ENCODE measurements at places on chromosomes 2 and 18.

GRCh38 chr2:111164078-111164477 lies 43.4 kb downstream of the BCL2L11 start:
- DNase-seq = no peak

- DNase-seq = no peak
These were observed 397.2 kb upstream of the FANCL start for GRCh38 chr2:58638256-58638805.

DNA sequence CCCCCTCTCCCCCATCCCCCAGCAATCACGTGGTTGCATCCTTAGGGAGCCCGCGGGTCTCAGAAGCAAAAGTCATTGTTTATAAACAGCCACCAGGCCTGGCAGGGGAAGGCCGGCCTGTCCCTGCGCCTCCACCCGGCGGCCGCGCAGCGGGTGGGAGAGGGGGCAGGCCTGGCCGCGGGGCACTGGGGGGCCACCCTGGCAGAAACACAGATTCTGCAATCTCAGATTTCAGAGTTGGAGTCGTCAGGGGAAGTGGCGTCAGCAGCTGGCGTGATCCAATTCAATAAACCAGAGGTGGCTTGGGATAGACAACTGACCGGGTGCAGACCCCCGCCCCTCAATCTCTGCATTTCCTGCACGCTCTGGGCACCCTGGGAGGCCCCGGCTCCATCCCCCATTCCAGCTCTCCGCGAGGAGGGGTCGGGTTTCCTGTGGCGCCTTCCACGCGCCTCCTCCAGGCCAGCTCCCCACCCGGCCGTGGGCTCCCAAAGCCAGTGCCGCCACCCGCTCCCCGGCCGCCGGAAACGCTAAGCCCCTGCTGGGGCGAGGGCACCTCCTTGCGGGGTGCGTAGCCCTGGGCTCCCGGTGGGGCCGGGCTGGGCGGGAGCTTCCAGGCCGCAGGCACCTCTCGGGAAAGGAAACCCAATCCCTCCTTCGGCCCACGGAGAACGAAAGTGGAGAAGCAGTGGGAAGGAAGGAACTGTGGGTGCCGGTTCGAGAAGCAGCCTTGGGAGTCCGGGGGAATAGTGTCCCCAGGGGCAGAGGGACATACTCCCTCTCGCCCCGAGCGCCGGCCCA lies 1.1 kb downstream of the BIN1 start:
- DNase-seq = peak; percentile 82

- DNase-seq = no peak
These were observed 92.1 kb upstream of the ID2 start for GRCh38 chr2:8589721-8590120.

- DNase-seq = peak; percentile 89
These were observed 38.1 kb upstream of the TGIF1 start for GRCh38 chr18:3411854-3412268.

DNA sequence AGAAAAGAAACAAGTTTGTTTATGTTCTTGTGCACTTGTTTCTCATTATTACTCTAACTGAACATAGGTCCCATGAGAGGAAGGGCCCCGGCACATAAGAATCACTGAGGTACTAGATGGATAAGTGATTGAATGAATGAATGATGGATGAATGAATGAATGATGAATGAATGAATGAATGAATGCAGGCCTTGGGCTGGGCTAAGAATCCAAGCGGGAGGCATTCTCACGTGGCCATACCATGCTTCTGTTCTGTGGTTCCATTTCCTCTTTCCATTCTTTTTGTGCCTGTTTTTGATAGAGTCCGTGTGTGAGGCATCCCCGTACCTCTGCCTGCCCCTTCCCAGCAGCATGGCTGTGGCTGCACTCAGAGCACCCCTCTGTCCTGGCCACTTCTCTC lies 94.8 kb downstream of the SH3BP4 start:
- DNase-seq = no peak

DNA sequence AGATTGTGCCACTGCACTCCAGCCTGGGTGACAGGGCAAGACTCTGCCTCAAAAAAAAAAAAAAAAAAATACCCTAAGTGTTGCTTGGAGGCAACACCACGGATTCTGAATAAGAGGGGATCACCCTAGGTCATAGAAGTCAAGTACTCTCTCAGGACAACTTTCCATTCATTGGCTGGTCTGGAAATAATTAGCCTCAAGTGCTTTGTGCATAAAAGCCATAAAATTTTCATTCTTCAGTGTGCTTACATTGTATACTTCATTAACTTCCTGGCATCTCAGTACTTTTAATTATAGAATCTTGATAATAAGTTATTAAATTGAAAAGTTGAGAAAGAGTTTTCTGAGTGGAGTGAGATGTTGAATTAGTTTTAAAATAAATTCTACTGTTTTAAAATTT lies 876.1 kb upstream of the FAM98A start:
- no peak for DNase-seq

- DNase-seq = no peak
These were observed 84.8 kb upstream of the GPC1 start for GRCh38 chr2:240350696-240351087.

DNA sequence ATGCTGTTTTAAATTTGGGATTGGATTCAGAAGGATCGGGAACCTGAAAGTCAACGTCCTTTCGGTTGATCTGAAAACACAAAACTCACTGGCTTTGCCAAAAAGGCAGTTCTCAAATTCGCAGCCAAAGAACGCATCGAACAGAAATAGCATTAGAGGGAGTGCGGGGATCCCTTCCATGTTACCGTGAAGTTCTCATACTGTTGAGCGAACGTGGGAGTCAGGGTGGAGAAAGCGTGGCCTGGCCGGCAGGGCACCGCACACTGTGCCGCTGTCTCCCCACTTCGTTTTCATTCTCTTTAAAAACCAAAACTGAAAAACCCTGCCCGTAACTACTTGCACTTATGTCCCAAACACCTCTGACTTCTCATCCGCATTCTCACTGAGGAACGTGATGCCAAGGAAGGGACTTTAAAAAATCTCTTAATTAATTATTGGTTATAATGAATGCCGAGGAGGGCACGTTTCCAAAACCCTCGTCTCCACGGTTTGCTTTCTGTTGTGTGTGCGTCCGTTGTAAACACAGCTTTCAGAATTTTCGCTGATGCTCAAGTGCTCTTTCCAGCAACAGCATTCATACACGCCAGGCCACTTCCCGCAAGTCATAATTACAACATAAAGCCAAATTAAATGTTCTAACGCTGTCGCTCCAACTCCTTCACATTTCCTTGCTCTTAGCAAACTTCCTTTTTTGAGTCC lies 60.9 kb upstream of the TWIST2 start:
- no peak for DNase-seq

- no peak for DNase-seq
These were observed 28.4 kb downstream of the SIX3 start for GRCh38 chr2:44969936-44970335.

DNA sequence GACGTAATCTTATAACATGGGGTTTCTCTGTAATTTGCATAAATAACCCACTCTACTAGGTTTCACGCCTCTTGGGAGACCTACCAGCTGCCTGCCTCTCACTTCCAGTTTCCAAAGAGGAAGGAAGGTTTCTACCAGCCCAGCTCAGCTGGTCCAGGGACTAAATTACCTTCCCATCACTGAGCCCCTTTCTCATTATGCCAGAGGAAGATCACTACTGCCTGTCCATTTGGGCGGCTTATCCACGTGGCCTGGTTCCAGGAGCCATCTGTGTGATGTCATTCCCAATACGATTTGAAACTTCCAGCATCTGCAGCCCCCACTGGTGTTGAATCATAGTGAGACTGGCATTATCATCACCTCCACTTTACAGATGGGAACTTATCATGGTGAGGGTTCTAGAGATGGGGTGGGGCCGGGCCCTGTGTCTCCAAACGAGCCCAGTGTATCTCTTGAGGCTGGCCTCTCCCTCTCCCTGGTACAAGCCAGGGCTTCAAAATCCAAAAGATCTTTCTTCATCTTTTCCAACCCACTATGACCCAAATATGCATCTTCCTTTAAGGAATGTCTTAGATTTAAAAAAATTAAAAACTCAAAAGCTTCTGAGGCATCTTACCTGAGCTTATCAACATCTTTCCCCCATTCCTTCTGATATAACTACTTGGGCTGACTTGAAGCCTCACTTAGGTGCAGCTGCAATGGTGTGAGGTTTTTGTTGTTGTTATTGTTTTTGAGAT lies 140.8 kb downstream of the DDX1 start:
- DNase-seq = no peak

GRCh38 chr18:2827061-2827460 lies 19.7 kb upstream of the EMILIN2 start:
- no peak for DNase-seq
